Forelimb muscle (tissue), 1 donor: ENCODE measurements at places on chromosomes 1 and 21.
A peak's percentile ranks its signal among the peaks of the same experiment; 100 is the strongest.

DNA sequence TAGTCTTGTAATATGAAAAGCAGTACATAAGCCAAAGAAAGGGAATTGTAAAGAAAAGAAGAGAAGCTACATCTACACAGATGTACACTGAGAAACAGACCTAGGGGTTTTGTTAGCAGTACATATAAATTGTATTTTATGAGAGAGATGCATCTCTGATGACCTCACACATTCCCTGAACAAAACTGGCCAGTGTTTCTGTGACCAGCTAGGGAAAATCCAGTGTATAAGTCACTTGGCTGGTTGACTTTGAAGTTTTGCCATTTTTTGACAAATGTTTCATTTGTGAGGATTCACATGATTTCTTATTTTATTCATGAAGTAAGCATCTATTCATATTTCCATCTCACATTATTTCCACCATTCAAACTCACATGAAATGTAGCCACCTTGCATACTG, 28.3 kb upstream of the DYNLT5 start:
- DNase-seq, result no peak

DNA sequence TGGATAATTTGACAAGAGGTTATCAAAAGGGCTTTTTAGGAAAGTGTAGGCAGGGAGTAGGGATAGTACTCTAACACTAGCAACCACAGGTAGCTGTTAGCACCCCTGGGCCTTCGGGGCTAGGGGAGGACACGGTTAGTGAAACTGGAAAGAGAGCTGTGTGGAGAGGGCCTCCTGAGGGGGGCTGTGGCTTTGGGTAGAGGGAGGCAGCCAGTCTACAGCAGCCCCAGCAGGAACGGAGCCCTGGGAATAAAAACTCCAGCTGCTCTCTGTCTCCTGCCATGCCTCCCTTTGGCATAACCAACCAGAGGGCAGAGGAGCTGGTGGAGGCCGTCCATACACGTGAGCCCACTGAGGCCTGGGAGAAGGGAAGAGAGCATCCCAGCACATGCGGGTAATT, 223.2 kb downstream of the FOXD2 start:
- DNase-seq, result no peak

GRCh38 chr1:221834698-221835513, 93.0 kb upstream of the DUSP10 start:
- DNase-seq, result no peak

- no peak for DNase-seq
Observed at GRCh38 chr1:96363826-96364225, 357.8 kb upstream of the PTBP2 start.

- DNase-seq, result no peak
Observed at GRCh38 chr1:52264530-52265115, 101.4 kb downstream of the CC2D1B start.

- DNase-seq, result no peak
Observed at GRCh38 chr1:82801176-82801575, 1000.4 kb downstream of the ADGRL2 start.

DNA sequence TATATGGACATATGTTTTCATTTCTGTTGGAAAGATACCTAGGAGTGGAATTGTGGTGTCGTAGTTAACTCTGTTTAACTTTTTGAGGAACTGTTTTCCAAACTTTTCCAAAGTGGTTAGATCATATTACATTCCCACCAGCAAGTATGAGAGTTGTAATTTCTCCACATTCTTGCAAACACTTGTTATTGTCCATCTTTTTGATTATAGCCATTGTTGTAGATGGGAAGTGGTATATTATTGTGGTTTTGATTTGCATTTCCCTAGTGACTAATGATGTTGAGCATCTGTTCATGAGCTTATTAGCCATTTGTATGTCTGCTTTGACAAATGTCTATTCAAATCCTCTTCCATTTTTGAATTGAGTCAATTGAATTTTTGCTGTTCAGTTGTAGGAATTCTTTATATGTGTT, 19.8 kb downstream of the CAMTA1 start:
- no peak for DNase-seq

- DNase-seq, result no peak
Observed at GRCh38 chr1:9529190-9529589, 10.1 kb upstream of the SLC25A33 start.

DNA sequence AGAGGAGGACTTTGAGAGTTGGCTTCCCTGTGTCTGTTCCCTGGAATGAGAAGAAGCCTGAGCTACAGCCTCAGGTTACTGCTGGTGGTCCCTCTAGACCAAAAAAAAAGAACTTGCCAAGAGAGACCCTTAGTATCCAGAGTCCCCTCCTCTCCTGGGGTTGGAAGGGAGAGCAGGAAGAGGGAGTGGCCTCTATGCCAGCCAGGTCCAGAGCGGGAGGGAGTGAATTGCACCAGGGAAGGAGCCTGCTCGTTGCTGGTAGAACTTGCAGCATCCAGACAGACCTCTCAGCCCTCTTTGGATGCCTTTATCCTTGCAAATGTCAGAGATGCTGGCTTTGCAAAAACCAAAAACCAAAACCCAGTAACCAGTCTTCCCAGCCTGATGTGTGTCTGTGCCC, 491.3 kb upstream of the VAMP3 start:
- no peak for DNase-seq

- no peak for DNase-seq
Observed at GRCh38 chr1:203177036-203177405, 1.4 kb upstream of the MYBPH start.

DNA sequence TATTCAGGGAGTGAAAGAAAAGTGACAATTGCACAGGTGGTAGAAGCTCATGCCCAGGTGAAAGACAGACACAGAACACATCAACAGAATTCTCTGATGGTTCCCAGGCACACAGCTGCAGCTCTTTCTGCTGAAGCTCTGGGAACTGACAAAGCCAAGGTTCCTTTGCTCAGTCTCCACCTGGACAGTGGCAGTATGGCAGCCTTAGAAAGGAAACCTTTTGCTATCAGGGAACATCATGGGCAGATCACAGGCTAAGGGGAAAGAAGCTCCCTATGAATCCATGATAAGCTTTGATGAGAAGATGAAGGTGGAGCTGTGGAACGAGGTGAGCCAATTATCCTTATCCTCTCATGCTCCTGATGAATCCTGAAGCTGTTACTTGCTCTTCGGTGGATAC, 1.2 kb downstream of the SPRR2B start:
- no peak for DNase-seq

DNA sequence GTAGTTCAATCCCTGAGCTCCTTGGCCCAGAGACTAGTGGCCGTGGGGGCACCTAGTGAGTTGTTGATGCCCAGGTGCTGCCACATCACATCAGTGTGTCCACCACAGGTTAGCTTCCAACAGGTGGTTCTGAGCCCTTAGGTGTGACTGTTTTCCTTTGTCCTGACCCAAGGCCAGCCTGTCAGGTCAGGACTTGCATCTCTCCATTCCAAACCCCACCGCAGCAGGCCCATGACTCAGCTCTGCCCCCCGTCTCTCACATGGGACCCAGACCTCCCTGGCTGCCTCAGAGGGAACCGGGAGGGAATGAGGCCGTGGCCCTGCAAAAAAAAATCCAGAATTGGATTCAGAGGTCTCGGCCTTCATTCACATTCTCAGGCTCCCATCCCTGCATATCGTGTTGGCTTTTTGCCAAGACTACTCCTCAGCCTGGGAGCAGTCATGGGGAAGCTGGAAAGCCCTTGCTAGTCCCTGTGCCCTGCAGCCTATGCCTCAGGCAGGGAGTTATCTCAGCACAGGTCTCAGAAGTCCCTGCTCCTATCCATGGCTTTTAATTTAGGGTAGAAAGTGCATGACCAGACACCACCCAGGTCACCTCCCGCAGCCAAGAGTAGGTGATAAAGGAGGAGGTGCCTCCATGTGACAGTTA, 7.2 kb downstream of the INAVA start:
- no peak for DNase-seq

DNA sequence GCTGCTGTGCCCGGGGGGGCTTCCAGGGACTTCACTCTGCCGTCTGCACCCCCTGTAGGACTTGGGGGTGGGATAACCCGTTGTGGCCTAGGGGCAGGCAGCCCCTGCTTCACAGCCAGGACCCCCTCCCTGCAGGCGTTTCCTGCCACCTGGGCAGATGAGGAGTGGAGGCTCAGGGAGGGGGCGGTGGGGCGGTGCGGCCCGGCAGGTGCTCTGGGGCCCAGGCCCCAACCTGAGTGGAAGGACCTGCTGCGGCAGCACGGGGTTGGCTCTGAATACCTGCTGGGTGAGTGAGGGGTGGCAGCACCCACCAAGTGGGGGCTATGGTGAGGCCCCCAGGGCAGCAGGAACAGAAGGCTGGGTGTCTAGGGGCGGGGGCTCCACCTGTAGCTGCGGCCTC, 78.6 kb upstream of the TTC34 start:
- DNase-seq, result no peak

GRCh38 chr1:201385299-201385891, 7.9 kb upstream of the TNNT2 start:
- no peak for DNase-seq

DNA sequence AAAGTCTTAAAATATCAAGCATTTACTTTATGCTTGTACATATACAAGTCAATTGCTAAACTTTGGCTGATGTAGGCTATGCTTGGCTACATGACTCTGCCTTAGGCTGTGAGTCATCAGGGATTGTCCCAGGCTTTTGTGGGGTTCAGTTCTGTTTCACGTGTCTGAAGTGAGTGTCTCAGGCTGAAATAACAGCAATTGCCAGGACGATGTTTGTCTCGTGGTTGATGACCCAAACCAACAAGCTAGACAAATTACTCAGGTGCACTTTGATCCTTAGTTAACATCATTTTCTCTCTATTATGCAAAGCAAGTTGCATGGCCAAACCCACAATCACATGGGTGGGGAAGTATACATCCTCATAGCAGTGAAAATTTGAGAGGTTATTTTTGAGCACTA, 410.1 kb downstream of the BRINP3 start:
- DNase-seq, result no peak

DNA sequence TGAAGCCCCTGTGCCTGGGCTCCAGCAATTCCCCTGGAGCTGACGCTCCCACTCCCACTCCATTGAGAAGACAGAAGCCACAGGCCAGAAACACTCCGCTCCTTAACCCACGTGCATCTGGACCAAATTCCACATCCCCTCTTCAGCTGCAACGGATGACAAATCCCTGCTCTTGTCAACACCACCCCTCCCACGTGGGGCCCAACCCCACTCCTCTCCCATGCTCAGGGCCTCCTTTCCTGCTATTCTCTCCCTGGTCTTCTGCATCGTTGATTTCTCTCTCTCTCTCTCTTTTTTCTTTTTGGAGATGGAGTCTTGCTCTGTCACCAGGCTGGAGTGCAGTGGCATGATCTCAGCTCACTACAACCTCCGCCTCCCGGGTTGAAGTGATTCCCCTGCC, 18.3 kb downstream of the CA6 start:
- DNase-seq, result no peak

DNA sequence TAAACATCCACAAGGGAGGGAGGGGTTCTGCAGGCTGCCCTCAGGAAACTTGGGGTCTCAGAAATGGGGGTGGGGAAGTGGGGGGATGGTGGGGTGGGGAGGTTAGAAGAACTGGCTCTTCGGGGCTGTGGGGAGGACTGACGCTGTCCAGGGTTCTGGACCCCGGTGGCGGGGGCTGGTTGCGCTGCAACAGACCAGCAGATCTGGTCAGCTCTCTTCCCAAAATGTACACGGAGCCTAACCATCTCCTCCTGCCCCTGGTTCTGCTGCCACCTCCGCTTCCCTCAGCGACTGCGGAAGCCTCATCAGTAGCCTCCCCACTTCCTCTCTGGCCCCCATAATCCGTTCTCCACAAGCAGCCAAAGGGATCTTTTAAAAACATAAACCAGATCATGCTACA, 29.3 kb upstream of the C1QA start:
- no peak for DNase-seq

DNA sequence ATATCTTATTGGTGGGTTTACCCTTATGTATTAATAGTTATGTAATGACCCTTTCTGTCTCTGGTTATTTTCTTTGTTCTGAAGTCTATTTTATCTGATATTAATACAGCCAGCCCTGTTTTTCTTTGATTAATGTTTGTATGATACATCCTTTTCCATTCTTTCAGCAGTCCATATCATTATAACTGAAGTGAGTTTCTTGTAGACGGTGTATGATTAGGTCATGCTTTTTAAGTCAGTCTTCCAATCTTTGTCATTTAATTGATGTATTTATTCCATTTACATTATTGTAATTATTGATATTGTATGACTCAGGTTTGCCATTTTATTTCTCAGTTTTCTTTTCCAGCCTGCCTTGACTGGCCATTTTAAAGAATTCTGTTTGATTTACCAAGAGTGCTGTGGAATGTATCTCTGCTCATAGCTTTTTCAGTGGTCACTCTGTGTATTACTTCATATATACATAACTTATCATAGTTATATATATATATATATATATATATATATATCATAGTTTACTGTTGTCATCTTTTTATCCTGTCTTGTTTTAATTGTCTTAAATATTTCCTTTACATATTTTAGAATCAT, 10.5 kb downstream of the RAB4A start:
- no peak for DNase-seq

- no peak for DNase-seq
Observed at GRCh38 chr1:200901350-200901749, 6.7 kb downstream of the INAVA start.

DNA sequence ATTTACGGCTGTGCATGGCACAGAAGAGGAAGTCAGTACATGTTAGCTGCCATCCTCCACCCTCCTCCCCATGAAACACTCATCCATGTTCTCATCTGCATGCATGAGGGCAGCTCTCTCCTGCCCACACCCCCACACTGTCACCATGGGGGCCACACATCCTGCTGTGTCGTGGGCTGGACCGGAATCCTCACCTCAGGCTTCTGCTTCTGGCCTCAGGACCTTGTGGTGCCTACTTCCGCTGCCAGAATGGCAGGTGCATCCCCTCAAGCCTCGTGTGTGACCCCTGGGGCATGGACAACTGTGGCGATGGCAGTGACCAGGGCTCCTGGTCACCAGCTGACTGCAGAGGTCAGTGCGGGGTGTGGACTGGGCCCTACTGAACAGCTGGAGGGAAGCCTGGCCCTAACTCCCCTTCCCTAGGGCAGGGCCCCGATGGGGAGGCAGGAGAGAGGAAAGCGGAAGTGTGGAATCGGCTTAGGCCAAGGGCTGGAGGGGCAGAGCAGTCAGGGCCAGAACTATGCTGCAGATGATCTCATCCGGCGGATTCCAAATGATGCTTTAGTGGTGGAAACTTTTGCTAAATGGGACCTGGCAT, 3.8 kb downstream of the LDLRAD2 start:
- DNase-seq, result peak; percentile 25

DNA sequence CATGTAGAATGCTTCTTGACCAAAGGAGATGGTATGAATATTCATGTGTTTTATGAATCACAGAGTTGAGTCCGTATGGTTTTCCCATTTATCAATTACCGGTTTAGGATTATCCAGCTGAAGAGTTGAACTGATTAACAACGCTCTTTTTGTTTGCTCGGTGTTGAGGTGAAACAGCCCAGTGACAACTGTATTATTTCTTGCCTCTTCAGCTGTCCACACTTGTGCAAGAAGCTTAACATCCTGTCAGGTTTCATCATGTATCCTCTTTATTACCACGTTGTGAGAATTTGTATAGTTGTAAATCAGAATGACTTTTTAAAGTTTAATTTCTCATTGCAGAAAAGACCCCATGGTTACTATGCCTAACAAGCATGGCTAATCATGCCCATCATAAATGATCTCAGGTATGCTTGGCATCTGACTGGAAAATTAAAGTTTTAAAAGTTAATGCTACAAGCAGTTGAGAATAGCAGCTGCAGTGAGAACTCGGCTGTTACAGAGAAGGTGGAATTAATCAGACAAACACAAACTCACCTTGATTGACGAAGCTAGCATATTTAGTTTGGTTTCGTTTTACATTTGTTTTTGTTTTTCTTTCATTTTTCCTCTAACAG, 563.2 kb upstream of the ADGRL2 start:
- no peak for DNase-seq

- DNase-seq, result no peak
Observed at GRCh38 chr1:50930193-50930592, 29.9 kb downstream of the FAF1 start.

- no peak for DNase-seq
Observed at GRCh38 chr1:1236945-1237873, 5.2 kb downstream of the B3GALT6 start.
